ENCODE measurements at places on chromosomes 1 and 21. TPM values are rescaled to one million over a fixed set of nuclear protein-coding genes. Genes with fewer than 3 reads are reported as not detected.

DNA sequence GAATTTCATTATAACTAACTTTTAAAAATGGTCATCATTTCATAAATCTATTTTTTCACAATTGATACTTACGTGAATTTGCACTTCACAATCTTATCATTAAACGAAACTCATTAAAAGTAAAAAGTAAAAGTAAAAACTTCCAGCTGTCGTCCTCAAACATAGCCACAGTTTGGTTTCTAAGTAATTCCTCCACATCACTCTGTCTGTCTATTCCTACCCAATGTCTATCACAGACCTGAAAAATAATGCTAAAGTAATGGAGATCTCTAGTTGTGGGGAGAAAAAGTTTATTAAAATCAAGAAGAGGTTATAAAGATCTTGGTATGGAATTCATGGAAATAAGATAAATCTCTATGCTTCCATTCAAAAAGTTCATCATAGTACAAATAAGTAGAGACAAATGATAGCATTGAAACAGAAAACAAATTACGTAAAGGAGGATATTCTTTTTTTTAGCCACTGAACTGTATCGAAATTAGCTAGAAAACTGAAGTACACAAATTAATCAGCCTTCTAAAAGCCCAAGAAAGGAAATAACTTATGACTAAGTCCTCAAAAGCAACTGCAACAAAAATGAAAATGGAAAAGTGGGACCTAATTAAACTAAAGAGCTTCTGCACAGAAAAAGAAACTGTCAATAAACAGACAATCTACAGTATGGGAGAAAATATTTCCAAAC, 148.6 kb downstream of the TIAM1 start:
- no peak for DNase-seq

DNA sequence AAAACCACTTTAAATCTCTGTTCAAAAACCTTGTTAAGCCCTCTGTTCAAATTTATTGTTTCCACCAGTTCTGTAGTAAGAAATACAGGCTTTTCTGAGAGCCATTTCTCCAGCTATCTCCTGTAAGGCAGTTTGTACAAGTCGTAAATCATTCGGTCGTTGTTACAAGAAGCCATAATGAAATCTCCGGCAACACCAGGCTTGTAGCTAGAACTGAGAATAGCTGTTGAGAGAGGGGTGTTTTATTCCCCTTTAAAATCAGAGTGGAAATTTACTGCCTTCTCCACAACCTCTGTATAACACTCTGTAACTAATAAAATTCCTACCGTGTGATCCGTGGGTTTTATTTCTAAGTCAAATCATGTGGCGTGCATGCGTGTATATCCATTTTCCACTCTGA, 335.8 kb upstream of the KAZN start:
- DNase-seq = no peak

DNA sequence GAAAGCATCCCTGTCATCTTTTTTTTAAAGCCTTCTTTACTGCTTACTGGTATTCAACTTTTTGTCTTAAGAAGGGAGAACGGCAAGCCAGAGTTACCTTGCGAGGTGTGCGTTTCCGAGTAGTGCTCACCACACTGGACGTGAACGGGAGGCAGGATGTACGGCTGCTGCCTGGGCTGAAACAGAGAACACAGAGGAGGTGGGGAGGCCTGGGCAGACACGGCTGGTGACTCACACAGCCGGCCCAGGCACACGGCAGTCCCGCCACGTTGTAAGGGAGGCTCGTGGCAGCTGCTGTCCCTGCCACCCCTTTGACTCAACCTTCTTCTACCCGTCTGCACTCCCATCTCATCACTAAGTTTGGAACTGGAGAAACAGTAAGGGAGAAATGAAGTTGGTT, 105.8 kb downstream of the SMYD2 start:
- no peak for DNase-seq

DNA sequence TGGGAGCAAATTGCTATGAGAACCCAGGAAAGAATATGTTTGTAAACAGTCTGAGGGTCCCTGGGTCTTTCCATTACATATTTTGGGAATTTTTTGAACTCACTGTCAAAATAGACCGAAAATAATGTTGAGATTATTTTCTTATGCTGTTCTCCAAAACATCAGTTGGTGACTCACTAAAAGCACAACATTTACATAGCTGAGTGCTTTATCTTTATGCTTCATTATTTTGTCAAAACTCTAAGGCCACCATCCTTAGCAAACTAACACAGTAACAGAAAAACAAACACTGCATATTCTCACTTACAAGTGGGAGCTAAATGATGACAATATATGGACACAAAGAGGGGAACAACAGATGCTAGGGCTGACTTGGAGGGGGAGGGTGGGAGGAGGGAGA, 459.3 kb downstream of the ADGRL2 start:
- no peak for DNase-seq

GRCh38 chr1:94463765-94464330, 45.7 kb downstream of the ABCD3 start:
- DNase-seq = no peak

DNA sequence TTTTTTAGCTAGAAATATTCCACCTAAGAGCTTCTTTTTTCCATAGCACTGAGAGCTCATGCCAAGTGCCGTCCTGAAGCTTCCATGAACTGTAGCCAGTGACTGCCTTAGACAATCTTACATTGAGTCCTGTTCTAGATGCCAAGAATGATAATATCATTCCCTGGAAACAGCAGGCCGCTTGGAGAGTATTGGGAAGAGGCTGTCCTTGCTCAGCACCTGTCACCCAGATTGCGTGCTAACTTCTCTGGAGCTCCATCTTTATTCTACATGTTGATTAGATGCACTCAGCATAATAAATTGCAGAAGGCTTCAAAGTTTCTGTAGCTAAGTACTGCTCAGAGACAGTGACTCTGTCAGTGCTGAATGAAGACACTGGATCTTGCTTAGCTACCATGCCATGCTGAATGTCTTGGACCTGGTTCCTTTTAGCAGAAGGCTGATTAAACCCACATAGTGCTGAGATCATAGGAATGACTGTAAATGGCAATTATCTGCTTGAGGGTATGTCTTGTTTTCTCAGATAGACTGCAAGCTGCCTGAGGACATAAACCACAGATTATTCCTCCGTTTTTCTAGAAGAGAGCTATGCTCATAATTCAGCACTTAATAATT, 83.1 kb upstream of the IRF2BP2 start:
- no peak for DNase-seq

GRCh38 chr1:22484706-22485345, 33.2 kb downstream of the ZBTB40 start:
- DNase-seq = no peak

- no peak for DNase-seq
Measured at GRCh38 chr1:185787238-185787637, 53.0 kb downstream of the HMCN1 start.

DNA sequence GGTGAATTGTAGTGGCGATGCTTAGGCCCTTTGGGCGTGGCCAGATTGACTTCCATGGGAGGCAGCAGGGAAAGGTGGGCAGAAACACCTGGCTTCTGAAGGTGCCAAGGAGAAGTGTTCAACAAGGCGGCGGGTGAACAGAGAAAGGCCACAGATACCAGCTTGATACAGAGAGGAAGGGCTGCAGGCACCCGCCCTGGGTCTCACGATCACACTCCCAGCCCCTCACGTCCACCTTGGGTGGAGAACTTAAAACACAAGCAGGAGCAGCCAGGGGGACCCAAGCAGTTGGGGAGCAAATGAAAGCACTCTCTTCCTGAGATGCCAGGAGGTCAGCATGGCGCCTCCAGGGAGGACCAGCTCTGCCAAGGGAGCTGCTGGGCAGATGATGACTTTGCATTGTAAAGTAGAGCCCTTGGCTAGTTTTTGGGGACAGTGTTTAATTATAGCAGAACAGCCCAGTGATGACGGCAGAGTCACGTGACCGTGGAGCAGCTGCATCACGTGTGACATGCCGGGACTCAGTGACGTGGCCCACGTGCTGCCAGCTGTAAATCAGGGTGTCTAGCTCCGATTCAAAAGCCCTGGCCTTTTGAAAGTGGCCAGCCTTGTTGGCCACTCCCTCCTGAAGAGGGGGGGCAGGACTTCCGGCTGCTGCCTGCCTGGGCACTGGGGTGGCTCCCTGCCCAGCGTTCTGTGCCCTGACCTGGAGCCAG, 19.0 kb downstream of the SLC37A1 start:
- no peak for DNase-seq

DNA sequence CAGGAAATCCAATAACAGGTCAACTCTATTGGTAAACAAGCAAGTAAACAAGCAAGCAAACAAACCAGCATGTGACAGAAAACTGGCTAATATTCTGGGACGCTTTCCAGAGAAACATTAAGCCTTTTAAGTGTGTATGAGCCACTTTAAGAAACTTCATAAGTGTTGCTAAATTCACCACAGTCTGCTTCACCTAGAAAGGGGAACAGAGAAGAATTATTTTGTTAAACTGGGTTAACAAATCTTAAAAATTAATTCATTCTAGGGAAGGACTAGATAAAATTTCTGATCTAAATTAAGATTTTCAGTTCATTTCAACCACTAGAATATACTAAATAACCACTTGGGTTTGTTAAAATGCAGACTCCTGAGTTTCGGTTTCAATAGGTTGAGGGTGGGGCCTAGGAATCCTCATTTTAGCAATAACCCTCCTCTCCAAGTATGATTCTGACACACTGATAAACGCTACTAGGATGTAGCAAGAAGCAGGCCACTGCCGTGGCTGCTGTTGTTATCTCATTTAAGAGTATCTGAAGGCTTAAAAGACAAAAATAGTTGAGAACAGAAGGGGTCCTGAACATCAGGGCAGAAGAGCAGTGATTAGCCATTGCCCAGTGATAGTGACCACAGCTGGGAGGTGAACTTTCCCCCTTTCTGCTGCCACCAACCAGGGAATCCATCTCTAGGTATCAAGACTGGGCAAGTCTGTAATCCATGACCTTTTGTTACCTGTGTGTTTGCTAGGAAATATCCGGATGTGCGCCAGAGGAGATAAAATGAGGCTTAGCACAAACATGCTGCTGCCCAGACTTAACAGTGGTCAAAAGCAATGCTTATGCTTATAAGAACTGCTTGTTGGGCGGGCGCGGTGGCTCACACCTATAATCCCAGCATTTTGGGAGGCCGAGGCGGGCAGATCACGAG, 11.2 kb downstream of the CREG1 start:
- DNase-seq = no peak

- DNase-seq = no peak
Measured at GRCh38 chr1:68145418-68146126, 86.8 kb downstream of the WLS start.

- peak; percentile 39 for DNase-seq
Measured at GRCh38 chr1:158930504-158930903, 848 bp upstream of the PYHIN1 start.

DNA sequence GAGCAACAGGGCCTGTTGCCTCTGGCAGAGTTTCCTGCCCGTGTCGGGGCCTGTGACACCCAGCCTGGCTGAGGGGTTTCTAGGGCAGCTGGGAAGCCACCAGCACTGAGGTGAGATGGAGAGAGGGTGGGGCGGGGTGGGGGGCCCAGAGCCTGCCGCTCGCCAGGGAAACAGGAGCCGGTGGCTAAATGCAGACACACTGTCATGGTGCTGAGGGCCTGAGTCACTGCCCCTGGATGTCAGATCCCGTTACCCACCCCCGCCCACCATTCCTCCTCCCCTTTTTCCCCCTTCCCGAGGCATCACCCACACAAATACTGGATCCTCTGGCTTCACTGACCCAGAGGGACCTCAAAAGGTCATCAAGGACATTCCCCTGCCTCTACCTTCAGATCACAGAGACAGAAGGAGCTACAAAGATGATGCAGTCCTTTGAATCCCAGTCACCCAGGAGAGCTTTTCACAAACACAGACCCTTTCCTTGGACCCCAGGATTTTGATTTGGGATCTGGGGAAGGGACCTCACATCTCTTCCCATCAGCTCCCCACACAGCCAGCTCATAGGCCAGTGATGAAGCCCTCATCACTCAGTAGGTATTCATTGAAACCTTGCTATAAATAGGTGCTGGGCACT, 1.9 kb upstream of the HSPB7 start:
- DNase-seq = no peak

- DNase-seq = no peak
Measured at GRCh38 chr1:231748760-231749415, 122.3 kb downstream of the DISC1 start.

DNA sequence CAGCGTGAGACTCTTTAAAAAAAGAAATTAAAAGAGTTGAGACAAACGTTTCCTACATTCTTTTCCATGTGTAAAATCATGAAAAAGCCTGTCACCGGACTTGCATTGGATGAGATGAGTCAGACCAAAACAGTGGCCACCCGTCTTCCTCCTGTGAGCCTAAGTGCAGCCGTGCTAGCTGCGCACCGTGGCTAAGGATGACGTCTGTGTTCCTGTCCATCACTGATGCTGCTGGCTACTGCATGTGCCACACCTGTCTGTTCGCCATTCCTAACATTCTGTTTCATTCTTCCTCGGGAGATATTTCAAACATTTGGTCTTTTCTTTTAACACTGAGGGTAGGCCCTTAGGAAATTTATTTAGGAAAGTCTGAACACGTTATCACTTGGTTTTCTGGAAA, 31.2 kb downstream of the IFNAR1 start:
- DNase-seq = no peak

MAB21L3 gene
- total RNA-seq = not detected

KRTAP7-1 gene
- total RNA-seq = not detected

ERICH3 gene
- not detected for total RNA-seq
